Effector memory CD4-positive, alpha-beta T cell (primary cell): ENCODE measurements at places on chromosomes 11 and 22.

DNA sequence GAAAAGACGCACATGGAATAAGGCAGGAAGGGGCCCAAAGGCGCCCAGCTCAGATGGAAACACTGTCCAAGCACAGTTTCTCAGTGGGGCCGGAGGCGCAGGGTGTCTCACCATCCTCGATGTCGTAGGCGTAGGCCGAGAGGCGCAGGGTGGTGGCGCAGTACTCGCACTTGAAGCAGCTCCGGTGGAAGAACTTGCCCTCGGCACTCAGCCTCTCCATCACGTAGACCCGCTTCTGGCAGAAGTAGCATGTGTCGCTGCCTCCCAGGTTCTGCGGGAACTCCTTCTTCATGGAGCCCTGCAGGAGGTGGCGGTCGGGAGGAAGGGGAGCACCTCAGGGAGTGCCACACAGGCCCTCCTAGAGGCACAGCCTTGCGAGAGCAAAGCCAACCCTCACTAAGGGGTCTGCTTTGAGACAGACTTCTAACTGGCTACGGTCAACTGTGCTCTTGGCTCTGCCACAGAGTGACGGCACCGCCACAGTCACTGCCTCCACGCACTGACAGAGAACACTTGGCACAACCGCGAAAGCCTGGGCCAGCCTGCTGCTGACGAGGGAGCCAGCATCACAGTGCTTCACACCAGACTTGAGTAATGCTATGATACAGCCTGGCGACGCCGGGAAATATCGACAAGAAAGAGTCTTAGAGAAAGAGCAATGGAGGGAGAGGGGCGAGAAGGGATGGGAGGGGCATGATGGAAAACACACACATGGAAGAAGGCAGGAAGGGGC, 97.6 kb upstream of the BID start:
- no peak for DNase-seq

GRCh38 chr11:116994195-116994594, 104.0 kb downstream of the SIK3 start:
- DNase-seq: no peak

DNA sequence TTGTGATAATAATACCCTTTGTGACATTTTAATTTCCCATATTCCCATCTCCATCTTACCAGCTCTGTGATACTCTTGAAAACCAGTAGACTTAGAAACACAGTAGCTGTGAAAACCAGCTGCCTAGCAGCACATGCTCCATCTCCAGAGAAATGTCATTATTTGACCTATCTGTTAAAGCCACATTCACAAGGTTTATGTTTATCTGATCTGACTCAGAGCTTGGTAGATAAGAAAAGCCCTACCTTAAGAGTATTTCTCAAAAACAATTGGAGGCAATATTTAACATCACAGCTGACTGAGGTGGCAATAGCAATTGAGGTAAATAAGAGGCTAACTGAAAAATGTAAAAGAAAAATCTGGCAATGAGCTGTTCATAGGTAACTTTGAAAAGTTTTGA, 8.1 kb upstream of the ANO3 start:
- no peak for DNase-seq

DNA sequence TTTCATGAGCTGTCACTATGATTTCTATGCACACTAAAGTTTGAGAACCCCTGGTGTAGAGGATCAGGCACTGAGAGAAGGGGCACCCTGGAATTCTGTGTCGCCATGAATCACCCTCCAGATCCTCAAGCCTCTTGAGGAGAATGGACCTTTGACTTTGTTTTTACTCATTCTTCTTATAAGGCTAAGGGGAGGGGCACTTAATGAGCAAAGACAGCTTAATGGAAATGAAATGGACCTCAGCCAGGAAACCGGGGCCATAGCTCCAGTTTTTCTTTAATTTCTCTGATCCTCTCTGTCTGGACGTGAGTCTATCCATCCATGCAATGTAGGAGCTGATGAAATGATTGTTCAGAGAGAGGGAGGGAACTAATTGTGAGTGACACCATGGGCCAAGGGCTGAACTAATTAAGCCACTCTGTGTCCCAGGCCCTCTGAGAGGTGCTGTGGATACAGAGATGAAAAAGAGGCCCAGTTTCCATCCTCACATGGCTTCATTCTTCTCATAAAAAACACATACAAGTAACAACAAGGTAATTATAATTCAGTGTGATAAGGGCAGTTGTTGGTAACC, 32.8 kb downstream of the OR2AT4 start:
- DNase-seq: no peak

GRCh38 chr11:77127920-77128691, at the start of gene MYO7A:
MYO7A (plus strand) TSS chr11:77128246; CDS start chr11:77130635, 2,389 bp downstream.
- no peak for DNase-seq

DNA sequence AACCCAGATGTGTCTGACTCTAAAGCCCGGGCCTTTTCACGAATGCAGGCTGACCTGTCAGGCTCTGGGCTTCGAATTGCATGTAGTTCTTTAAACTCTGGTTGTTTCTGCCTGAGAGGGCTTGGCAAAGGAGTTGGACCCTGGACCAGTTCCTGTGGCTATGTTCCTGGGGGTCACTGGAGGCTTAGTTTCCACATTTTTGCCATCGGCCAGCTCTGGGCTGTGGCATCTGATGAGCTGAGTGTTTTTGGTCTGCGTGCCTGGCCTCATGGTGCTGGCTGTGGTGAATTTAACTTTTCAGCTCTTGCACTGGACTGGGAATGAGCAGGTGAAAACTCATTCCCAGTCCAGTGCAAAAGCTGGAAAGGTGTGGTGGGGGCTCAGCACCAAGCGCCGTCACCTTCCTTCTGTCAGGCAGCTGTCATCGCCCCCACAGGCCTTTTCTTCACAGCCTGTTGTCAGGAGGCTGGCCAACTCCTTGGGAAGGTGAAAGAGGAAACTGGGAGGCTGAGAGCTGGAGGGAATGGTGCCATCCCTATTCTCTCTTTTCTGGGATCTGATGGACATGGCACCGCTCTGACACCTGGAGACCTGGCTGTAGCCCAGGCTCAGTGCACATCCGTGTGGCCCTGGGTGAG, 123.6 kb downstream of the ADAMTS15 start:
- DNase-seq: no peak

- DNase-seq: no peak
Measured at GRCh38 chr22:24141586-24141985, 39.7 kb upstream of the SUSD2 start.

- no peak for DNase-seq
Measured at GRCh38 chr11:130622141-130622542, 173.7 kb downstream of the ADAMTS15 start.

DNA sequence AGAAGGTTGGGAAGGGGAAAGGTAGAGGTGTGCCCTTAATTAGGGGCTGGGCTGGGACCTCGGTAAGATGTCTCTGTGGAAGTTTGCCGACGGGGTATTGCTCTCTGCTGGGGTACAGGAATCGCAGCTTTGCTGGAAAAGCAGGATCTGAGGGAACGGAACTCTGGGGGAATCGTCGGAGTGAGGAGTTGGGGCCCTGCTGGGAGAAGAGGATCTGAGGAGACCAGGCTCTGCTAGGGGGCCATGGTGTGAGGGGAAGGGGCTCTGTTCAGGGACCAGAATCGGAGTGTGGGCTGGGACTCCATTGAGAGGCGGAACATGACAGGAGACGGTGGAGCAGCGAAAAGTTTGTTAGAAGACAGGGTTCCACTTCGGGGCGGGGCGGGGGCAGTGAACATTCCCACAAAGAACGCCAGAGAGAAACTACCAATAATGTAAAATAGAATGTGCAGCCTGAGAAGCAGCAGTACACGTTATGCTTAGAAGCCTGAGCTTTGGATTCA, 456 bp downstream of the AAMDC start:
- DNase-seq: no peak
